Naive thymus-derived CD4-positive, alpha-beta T cell (primary cell): ENCODE measurements at places on chromosomes 5 and 9.

DNA sequence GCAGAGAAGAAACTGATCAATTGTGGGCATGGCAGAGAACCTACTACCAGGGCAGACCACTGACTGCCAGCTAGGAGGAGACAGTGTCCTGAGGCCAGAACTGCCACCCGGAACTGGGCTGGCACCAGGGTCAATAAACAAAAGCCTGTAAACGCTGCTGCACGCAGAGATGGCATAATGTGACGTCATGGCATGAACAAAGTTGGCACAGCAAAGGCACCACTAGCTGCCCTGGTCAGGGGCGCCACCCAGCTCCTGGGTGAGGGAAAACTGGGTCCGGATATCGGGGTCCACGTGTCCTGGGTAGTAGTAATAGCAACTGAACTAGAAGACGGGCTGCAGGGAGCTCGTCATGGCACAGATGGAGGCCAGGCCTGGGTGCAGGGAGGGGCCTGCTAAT lies 32.1 kb downstream of the DYNC2I2 start:
- DNase-seq = no peak

DNA sequence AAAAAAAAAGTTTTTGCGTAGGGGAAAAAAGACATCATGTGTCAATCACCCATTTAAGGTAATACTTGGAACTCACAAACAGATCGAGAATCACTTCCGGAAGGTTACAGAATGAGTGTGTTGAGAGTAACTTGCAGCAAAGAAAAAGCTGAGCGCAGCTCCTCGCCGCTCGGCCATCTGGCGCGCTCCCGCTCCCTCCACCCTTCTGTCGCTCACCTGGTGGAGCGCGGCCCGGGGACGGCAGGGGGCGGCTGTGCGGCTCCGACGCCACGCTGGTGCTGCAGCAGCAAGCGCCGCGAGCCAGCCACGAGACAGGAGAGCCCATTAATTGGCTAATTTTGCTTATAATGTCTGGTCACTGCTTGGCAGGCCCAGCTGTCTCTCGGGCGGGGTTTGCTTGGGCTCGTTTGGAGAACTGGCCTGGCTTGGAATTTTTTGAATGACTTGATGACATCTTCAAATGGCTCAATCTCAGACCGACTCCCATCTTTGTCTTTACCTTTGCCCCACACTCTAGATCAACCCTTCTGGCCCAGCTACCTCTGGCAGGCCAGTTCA lies 601.8 kb downstream of the CCDC171 start:
- no peak for DNase-seq

- DNase-seq = no peak
These were observed 54.2 kb downstream of the ELAVL2 start for GRCh38 chr9:23771746-23772384.

DNA sequence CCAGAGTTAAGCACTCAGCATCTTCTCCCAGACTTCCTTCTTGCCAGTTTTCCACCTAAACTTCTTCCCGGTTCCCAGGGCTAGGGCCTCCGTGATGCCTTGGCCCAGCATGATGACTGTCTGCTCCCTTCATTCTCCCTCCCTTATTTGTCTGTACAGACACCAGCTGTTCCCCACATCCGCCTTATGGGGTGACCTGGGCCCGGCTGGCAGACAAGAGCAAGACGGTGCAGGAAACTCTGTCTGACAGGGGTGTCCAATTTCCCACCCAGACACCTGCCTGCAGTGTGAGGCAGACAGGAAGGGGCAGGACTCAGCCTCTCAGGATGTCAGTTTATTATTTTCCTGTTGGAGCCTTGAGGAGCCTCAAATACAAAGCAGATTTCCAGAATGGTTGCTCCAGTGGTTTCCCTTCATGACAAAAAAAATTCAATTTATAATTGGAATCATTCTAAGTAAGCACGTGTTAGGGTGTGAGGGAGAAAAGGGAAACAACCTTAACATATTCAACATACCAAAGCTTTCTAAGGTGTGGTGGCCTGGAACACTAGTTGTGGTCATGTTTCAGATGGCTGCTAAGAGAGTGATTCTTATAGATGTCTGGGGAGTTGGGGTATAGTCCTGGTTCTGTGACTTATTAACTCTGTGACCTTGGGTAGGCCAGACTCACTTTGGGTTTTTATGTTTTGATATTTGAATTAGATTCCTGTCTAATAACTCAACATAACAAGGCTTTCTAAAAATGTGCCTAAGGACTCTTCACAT lies 234.5 kb downstream of the PAPPA start:
- no peak for DNase-seq

GRCh38 chr5:94693043-94693822 lies 74.8 kb downstream of the SLF1 start:
- peak; percentile 1 for DNase-seq

GRCh38 chr9:18976709-18977531 lies 56.1 kb downstream of the SAXO1 start:
- no peak for DNase-seq

DNA sequence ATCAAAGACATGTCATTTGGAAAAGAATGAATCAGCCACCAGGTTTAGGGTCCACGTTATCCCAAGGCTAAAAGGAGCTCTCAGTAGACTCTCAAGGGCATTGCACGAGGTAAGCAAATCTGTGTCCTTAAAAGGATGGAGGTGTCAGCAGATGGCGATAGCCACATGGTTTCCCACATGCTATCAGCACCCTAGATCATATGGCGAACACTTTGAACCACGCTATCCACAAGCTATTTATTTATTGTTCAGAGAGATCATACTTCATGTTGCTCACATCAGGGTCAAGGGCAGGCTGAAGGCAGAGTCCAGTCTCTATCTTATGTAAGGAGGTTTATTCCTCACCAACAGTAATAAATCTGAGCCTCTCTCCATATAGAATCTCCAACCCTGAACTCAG lies 43.7 kb downstream of the CDH6 start:
- no peak for DNase-seq

DNA sequence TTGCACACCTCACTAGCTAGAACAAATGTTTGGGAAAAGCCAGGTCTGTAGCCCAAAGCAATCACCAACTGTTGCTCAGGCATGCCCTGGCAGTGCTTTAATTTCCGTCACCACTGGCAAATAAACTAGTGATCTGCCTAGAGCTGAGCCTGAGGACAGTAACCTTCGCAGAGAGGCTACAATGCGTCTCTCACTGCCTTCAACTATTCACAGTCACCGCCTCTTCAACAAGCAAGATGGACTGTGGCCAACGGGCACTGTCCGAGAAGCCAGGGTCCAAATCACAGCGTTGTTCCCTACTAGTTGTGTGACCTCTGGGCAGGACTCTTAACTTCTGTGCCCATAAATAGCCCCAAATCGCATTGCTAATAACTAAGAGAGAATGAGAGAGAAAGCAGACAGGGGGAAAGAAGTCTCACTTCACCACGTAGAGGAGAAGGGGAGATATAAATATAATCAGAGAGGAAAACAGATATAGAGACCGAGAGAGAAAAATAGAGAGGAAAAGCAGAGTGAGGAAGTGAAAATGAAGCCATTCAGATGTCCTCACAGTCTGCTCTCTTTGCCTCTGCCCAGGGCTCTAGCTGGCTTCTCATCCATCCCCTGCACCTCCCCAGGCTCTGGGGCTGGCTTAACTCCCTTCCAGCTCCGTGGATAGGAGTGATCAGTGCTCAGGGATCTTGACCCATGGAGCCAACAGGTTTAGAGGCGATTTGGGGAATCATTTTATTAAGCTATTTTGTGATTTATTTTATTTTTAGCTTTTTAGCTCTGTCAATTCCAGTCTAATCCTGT lies 157.9 kb downstream of the ZDHHC21 start:
- DNase-seq = no peak

DNA sequence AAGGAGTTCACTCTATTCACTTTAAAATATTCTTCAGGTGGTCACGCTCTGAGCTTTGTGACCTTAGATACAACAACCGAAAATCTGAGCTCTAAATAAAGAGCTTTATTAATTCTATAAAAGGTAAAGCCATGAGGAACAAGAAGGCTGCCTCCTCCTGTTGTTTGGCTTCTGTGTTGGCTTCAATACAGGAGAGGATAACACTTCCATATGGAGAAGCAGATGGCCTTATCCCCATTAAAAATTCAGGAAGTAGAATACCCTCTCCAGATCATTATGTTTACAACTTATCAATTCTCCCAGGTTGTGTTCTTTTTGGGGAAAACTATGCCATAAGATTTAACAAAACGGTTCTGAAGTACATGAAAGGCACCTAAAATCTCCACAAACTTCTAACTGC lies 128.4 kb downstream of the TTC39B start:
- no peak for DNase-seq

DNA sequence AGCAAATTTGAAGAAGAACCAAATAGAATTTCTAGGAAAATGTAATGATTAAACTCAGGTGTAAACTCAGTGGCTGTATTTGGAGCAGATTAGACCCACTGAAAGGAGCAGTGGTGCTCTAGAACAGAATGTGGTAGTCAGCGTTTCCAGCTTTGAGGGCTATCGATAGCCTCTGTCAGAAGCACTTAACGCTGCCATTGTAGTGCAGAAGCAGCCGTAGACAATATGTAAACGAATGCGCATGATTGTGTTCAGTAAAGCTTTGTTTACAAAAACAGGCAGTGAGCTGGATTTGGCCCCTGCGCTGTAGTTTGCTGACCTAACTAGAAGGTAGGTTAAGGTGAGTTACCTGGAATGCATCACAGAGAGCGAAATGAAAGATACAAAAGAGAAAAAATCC lies 72.0 kb downstream of the FAM78A start:
- no peak for DNase-seq

DNA sequence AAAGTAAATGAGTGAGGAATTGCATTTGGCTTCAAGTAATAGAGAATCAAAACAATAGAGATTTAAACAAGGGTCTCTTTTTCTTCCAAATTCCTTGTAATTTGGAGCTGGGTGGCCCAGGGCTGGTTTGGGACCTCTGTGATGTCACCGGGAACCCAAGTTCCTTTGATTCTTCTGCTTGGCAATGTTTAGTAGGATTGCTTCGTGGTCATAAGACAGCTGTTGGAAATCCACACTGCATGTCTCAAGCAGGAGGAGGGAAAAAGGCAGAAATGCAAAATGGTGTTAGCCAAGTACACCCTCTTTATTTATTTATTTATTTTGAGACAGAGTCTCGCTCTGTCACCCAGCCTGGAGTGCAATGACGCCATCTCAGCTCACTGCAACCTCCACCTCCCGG lies 72.6 kb upstream of the IL12B start:
- DNase-seq = no peak

- DNase-seq = no peak
These were observed 1.6 kb downstream of the SOWAHA start for GRCh38 chr5:132814503-132815294.

DNA sequence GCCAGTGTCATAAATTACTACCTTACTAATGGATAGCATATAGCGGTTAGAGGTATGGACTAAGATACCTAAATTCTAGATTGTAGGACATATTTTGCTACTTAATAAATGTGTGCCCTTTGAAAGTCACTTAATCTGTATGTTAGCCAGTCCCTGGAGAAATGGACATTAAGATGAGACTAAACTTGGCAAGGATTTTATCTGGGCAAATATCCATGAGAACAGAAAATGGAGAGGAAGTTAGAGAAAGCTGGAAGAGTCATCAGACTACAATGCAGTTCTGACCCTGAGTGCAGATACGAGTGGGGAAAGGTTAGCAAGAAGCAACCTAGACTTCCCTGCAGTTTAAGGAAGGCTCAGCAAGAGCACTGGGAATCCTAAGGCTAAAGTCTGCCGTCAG lies 33.0 kb downstream of the TBCA start:
- DNase-seq = no peak

- no peak for DNase-seq
These were observed 81.4 kb upstream of the WWC1 start for GRCh38 chr5:168209997-168210396.

DNA sequence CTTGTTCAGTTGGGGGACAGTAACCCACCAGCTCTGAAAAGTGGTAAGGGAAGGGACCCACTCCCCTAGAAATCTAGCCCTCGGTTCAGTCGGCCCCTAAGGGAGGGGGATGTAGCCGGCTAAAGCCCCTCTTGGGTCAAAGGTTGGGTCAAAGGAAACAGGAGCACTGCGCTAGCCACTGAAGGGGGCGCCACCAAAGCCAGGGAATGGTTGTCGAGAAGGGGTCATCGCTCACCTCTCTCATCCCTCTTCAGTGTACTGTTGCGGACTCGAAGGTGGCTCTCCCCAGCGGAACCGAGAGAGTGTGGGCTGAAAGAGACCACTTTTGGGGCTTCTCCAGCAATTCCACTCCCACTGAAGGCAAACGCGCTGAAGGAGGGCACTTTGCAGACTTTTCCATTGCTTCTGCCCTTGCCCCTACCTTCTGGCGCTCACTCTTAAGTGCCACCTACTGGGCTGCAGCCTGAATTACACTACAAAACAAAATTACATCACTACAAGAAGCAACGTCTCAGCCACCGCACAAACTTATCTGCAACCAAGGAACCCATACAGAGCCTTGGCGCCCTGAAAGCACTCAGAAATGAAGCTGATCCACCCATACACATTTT lies 396.9 kb downstream of the PDE4D start:
- no peak for DNase-seq

DNA sequence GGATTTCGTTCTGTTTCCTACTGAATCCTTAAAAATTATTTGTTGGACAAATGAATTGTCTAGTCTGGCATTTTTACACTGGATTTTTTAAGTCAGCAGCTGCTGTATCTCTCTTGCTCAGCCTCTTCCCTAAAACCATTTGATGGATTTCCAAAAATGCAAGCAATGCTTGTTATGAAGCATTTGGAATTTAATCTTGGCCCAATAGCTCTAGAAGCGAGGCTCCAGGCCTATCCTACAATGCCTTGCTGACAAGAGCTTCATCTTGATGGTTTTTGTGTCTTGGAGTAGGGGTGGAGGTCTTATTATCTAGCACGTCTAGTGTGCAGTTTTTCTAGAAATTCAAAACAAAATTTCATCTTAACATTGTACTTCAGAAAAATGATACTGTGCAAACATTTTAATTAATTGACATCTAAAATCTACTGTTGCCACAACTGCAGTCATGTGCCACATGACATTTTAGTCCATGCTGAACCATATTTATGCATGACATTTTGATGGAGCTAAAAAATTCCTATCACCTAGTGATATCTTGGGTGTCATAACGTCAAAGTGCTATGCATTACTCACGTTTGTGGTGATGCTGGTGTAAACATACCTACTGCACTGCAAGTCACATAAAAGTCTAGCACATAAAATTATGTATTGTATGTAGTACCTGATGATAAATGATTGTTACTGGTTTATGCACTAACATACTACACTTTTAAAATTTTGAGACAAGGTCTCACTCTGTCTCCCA lies 5.9 kb upstream of the RAD23B start:
- no peak for DNase-seq

- no peak for DNase-seq
These were observed 423.0 kb downstream of the DIRAS2 start for GRCh38 chr9:90219548-90220118.

- no peak for DNase-seq
These were observed 174.3 kb upstream of the PIK3R1 start for GRCh38 chr5:68041293-68041692.

- DNase-seq = no peak
These were observed 103.5 kb downstream of the MAMDC2 start for GRCh38 chr9:70147196-70147595.

GRCh38 chr5:64958757-64959391 lies 190.1 kb downstream of the CWC27 start:
- DNase-seq = no peak

- peak; percentile 54 for DNase-seq
These were observed at the start of gene FGD3 for GRCh38 chr9:92947268-92948037. TSS of gene FGD3 (plus strand) at chr9:92947523. CDS start at chr9:92976257, 28,734 bp downstream.
